A549 treated with GW870086 at 1 μM for 4 hours (cell line): ENCODE measurements at places on chromosomes 6 and 20. TPM values are rescaled to one million over a fixed set of nuclear protein-coding genes. Genes with fewer than 3 reads are reported as not detected.

Gene C20orf144
- 0.07 to 0.19 TPM (median 0.11 TPM) in 4 of 5 replicates, not detected in the other for total RNA-seq

Gene PSMG4
- total RNA-seq, result 22.5 to 29.7 TPM (median 28.6 TPM) in 5 replicates

Gene IL17F
- not detected in 5 replicates for total RNA-seq

Gene PPP1R16B
- 0.07 to 0.34 TPM (median 0.14 TPM) in 5 replicates for total RNA-seq

Gene MAN1A1
- 0.03 to 0.07 TPM (median 0.05 TPM) in 4 of 5 replicates, not detected in the other for total RNA-seq

Gene LGSN
- total RNA-seq, result 2.0 to 2.8 TPM (median 2.7 TPM) in 5 replicates

Gene SEL1L2
- total RNA-seq, result not detected in 5 replicates
